ENCODE measurements at places on chromosomes 6 and 20. TPM values are rescaled to one million over a fixed set of nuclear protein-coding genes. Genes with fewer than 3 reads are reported as not detected.

DEFB124 gene
- not detected for total RNA-seq

RWDD2A gene
- 2.1 TPM for total RNA-seq

CST1 gene
- total RNA-seq = not detected

BHLHE23 gene
- total RNA-seq = not detected

SOX18 gene
- not detected for total RNA-seq

SAPCD1 gene
- total RNA-seq = 0.63 TPM

PLG gene
- not detected for total RNA-seq

REPS1 gene
- total RNA-seq = 62.8 TPM

IPCEF1 gene
- total RNA-seq = 73.5 TPM

TINAG gene
- not detected for total RNA-seq

GLP1R gene
- total RNA-seq = 0.10 TPM

SULF2 gene
- total RNA-seq = 74.7 TPM

DEF6 gene
- total RNA-seq = 80.1 TPM

SRMS gene
- not detected for total RNA-seq

PM20D2 gene
- total RNA-seq = 6.1 TPM

TMEM217 gene
- 1.6 TPM for total RNA-seq

CFAP206 gene
- not detected for total RNA-seq

NMBR gene
- total RNA-seq = not detected

ATP6V1G2 gene
- 0.73 TPM for total RNA-seq

LY6G5B gene
- total RNA-seq = 9.8 TPM

ADGRG6 gene
- 1.8 TPM for total RNA-seq

TAPBP gene
- total RNA-seq = 188 TPM

Measured in mononuclear cell (primary cell).